ENCODE measurements at places on chromosomes 1 and 21.

- no peak for DNase-seq
These were observed 404.1 kb downstream of the PTPRU start for GRCh38 chr1:29640428-29640785.

DNA sequence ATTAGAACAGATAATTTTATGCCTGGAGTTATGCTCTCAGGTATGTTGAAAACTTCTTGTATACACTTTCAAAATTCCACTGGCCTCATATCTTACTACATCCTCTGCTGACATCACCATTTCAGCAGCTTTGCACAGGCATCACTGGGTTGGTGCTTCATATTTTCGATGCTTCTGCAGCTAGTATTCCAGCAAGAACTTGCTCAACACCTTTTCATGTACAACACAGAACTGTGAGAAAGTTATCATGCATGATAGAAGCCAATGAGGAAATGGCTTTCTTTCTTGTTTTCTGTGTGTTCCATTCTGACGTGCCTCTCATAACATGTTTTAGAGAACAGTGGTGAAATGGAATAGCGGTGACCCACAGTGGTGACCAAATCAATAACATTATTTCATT, 5.1 kb upstream of the GBP5 start:
- peak; percentile 50 for DNase-seq

GRCh38 chr1:35064265-35064664, 14.9 kb upstream of the ZMYM1 start:
- DNase-seq = no peak

GRCh38 chr21:45094412-45094811, 20.0 kb downstream of the ADARB1 start:
- no peak for DNase-seq

GRCh38 chr1:11703357-11704193, 12.1 kb downstream of the DRAXIN start:
- no peak for DNase-seq

DNA sequence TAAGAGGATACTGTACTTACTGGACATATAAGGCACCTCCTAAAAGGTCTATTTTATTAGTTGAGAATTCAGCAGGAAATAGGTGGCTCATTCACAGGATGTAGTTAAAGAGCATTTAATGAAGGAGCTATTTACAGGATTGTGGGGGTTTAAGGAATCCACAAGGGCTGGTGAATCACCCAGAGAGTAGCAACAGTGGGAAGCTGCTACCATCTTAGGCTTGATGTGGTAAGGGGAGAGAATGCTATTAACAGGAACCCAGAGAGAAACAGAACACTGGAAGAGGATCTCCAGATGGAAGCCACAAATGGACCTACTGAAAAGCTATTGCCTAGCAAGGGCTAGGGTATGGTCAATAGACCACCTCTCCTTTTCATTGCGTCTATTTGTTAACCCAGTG, 52.0 kb upstream of the COL11A1 start:
- DNase-seq = no peak

- peak; percentile 57 for DNase-seq
These were observed 7.8 kb downstream of the UBIAD1 start for GRCh38 chr1:11280719-11281376.

DNA sequence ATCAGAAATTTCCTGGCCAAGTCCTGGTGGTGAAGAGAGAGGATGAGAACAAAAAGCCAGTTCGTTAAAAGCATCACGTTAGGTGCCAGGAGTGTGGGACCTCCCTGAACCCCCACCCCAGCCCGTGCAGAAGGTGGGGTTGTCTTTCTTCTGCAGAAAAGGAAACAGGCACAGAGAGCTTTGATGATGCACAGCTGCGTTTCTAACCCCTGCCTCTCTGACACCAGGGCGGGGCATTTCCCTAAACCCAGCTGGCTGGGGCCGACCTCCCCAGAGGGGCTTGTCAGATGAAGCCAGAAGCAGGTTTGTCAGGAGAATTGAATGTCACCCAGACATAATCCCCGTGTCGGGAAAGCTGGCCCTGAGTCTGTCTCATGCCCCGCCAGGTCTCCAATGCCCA, 189.3 kb upstream of the EDN2 start:
- DNase-seq = peak; percentile 55

GRCh38 chr1:203273206-203273868, 32.0 kb upstream of the BTG2 start:
- peak; percentile 93 for DNase-seq

GRCh38 chr1:30418939-30419720, 304.3 kb downstream of the MATN1 start:
- DNase-seq = no peak

DNA sequence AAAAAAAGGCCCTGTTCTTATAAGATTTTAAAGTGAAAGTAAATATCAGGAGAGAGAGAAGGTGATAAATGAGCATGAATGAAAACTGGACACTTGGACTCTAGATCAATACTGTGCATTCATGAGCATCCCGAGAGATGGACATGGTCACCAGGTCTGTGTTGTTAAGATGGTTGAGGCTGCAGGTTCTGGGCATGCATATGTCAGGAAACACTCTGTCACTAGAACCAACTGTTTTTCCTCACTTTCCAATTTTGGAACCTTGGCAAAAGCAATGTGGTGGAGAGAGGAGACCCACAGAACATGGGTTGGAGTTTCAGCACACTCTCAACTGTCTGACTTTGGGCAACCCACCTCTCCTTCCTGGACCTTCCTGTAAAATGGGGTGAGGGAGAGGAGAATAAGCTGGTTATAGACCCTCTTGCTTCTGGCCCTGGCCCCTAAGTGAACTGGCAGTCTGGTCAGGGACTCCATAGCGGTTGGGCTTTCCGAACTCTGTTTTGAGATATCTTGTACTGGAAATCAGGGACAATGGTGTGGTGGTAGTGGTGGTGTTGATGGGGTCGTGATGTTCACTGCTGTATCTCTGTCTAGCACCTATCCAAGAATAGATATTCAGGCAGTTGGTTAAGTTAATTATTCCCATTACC, 4.2 kb downstream of the MAN1C1 start:
- no peak for DNase-seq

- DNase-seq = no peak
These were observed 125.4 kb downstream of the EIF4G3 start for GRCh38 chr1:21051177-21051825.

DNA sequence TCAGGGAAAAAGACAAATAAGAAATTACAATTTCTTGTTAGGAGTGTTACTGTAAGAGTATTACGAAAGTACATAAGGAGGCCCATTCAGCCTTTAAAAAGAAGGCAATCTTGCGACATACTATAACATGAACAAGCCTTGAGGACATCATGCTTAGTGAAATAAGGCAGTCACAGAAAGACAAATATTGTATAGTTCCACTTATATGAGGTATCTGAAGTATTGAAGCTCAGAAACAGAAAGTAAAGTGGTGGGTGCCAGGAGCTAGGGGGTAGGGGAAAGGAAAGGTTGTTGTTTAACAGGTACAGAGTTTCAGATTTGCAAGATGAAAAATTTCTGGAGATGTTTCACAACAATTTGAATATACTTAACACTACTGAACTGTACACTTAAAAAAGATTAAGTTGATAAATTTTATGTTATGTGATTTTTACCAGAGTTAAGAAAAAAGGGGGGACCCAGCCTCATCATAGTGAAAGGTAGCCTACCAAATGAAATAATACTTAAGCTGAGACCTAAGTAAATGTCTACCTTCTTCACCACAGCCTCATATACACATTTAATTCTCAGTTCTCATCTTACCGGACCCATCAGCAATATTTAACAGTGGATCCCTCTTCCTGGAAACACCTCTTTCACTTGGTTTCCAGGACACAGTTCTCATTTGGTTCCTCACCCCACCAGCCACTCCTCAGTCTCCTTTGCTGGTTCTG, 19.5 kb downstream of the USP24 start:
- DNase-seq = no peak

- DNase-seq = no peak
These were observed 15.3 kb downstream of the FMO4 start for GRCh38 chr1:171329251-171329650.

DNA sequence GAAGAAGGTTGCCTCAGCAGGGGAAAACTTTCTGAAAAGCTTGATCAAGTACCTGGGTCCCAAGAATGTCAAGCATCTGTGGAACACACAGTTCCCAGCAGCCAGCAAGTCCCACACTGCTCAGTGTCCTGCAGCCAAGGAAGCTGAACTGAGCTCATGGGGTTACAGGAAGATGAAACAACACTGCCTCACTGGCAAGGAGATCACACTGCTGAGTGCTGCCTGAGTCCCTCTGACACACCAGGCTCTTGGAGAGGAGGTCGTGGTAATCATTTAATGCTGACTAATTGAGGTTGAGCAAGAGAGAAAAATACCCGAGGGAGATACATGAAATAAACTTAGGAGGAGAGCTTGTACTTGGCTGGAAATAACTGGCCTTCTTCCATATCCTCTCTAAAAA, 75.2 kb downstream of the MPZL1 start:
- DNase-seq = no peak

DNA sequence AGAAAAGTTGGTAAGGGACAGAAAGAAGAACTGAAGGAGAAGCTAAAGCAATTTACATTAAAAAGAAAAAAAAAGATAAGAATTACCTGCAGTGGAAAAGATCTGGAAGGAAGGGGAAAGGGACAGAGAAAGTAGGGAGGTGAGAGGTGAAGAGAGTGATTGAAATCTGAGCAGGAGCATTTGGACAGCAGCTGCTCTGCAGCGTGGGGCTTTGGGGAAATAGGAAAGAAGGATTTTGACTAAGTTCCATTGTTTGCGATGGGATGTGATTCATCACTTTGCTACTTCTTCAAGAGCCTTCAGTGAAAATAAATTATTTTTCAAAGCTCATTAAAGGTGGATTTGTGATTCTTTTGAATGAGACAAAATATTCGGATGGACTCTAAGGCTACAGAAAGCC, 26.1 kb upstream of the NMNAT2 start:
- DNase-seq = no peak

GRCh38 chr1:201192261-201192788, 1.7 kb downstream of the IGFN1 start:
- no peak for DNase-seq

- DNase-seq = no peak
These were observed 1.4 kb upstream of the MAD2L2 start for GRCh38 chr1:11682287-11682771.

DNA sequence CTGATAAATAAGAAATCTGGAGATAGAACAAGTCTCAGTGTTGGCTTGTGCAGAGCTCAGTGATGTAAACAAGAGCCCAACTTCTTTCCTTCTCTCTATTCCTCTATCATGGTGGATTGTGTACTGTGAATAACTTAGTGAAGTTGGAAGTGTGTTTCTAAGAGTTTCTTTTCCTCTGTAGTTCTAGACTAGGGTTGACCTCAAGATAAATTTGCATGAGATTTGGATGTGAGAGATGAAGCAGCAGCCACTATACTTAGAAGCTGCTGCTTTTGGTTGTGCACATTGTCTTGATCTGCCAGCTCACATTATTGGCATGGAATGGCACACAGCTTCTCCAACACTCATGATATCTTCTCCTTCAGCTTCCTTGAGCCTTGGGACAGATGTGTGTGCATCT, 198.9 kb upstream of the ZP4 start:
- no peak for DNase-seq

DNA sequence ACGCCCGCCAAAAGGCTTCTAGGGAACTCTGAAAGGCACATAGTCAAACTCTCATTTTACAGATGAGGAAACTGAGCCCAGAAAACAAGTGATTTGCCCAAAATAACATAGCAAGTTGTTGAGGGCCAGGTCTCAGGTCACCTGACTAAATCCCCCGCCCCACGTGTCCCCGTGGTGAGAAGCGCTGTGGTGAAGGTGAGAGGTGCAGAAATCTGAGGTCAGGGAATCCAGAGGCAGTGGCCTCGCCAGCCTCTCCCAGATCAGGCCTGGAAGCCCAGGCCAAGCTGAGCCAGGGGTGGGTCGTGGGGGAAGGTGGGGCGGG, 5.1 kb downstream of the HDGF start:
- DNase-seq = no peak

DNA sequence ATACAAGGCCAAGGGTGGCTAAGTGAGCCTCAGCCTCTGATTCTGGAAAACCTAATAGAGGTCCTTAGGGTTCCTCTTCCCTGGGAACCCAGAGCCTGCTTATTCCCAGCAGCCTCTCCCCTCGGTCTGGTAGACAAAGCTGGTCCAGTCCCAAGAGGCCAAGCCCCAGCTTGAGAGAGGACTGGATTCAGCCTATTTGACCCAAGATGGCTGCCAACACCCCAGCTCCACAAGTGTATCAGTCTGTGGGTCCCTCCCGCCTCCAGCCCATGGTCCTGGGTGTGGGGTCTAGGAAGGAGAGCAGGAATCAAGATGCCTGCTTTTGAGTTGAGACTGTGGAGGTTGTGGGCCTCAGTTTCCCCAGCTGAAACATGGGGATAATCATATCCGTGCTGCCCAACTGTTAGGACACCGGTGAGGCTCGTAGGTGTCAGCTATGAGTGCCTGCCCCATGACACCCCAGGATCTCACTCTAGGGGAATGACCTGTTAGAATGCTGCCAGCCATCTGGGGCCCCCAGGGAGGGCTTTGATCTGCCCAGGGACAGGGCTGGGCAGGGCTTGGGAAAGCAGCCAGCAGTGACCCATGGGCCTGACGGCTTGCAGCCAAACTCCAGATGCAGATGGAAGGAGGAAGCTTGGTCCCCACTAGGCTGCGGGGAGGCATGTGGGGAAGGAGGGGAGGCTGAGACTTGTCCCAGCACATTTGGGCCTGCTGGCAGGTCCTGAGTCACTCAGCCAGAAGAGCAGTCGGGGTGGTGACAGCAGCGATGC, 45.4 kb downstream of the NUAK2 start:
- DNase-seq = no peak

- DNase-seq = no peak
These were observed 33.4 kb downstream of the LRRC53 start for GRCh38 chr1:74478979-74479378.

- DNase-seq = no peak
These were observed 2.4 kb downstream of the ELF3 start for GRCh38 chr1:202012544-202013478.

DNA sequence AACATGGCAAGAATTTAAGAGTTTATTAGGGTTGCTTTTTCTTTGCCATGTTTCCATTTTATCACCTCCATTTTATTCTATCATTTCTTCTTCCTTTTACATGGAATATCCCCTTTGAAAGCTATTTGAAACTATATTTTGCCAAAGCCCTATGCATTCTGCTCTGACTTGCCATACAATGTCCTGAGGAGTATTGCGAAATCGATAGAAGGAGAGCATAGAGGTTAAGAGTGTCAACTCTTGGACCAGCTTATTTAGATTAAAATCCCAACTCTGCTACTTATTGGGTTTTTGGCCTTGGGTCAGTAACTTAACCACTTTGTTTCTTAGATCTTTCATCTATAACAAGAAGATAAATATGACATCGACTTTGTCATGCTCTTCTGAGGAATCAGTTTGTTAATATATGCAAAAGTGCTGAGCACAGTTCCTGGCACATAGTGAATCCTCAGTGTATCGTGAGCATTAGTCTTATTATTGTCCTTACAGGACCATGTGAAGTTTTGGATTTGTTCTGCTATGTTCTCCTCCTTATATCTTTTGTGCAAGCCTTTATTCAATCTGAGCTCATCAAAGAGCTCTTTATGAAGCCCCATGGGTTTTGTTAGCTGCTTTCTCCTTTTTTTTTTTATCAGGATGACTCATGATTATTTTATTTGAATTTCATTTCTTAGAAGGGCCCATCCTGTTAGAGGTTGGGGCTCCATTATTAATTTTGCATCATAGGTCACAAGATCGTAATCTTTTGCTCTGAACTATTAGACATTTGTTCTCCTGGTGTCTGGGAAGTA, 17.6 kb downstream of the ACKR1 start:
- DNase-seq = no peak

GRCh38 chr1:163834778-163835177, 513.0 kb downstream of the NUF2 start:
- no peak for DNase-seq

- no peak for DNase-seq
These were observed 43.2 kb downstream of the IL6R start for GRCh38 chr1:154448331-154448811.

GRCh38 chr1:17664322-17664721, 90.8 kb upstream of the ACTL8 start:
- DNase-seq = no peak
